T-cell (primary cell): ENCODE measurements at places on chromosomes 1 and 21.
A peak's percentile ranks its signal among the peaks of the same experiment; 100 is the strongest.

- DNase-seq, result peak; percentile 93
Measured at GRCh38 chr1:114511032-114511785, at the start of gene TRIM33. Gene TRIM33 (minus strand): TSS chr1:114511203. CDS start chr1:114511076, 127 bp downstream.

- DNase-seq, result no peak
Measured at GRCh38 chr1:114181356-114181755, 27.7 kb upstream of the SYT6 start.

GRCh38 chr1:84539972-84540371 is 33.6 kb upstream of the GNG5 start:
- no peak for DNase-seq

DNA sequence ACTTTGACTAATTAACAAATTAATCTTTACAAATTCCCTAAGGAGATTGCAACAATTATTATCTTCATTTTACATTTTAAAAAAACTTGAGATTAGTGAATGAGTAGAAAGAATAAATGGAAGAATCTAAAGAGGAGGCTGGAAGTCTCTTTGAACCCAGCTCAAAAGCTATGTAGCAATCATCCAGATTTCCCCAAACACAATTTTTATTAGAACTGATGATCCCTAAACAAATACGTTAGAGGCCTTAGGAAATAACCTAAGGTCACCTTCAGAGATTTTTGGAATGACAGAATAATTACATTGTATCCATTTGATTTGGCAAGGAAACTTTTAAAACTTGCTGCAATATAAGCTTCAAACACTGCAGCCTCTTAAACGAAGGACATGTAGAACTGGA is 242.4 kb upstream of the LYPLAL1 start:
- no peak for DNase-seq
